Activated CD8-positive, alpha-beta memory T cell treated with anti-CD3 and anti-CD28 coated beads, Interleukin-2, amount 10 ng/mL, durations not matched to agents 7 days and 5 days (primary cell): ENCODE measurements at places on chromosomes 13 and 19. TPM values are rescaled to one million over a fixed set of nuclear protein-coding genes. Genes with fewer than 3 reads are reported as not detected.

- no peaks in the 10 kb centered on the region for H3K4me1 ChIP-seq
- no peak for DNase-seq
- H3K4me3 ChIP-seq: no peak overlapping the region
- H3K36me3 ChIP-seq: no peaks in the 10 kb centered on the region
These were observed 278.5 kb upstream of the HTR2A start for GRCh38 chr13:47175172-47175866.

DNA sequence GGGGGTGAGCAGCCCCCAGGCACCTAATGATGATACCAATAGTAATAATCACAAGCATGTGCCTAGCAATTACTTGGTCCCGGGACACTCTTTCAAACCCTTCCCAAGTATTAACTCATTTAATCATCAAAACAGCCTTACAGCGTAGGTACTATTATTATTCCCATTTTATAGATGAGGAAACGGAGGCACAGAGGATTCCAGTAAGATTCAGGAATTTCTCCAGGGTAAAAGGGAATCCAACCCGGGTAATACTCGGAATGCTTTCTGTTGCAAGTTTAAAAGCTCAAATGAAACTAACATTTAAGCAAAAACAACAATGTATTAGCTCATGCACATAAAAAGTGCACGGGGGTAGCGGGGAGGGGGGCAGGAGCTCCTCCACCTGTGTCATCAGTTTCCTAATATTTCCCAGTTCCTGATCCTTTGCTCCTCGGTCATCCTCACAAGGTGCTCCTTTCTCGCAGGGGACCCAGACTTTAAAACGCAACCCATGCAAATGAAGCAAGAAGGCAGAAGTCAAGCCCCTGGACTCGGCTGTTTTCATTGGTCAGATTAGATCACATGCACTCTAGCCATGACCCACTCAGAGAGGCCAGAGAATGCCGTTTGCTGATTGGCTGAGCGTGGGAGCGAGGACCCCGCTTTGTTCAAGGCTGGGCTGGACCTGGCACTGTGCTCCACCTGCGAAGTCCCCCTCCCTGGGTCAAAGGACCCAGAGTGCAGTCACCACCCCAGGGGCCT is 38.3 kb upstream of the C19orf12 start:
- no peak overlapping the region for H3K4me3 ChIP-seq
- no peak overlapping the region for H3K27ac ChIP-seq
- no peak for DNase-seq
- no peaks in the 10 kb centered on the region for H3K4me1 ChIP-seq
- H3K36me3 ChIP-seq: no peaks in the 10 kb centered on the region
- H3K27me3 ChIP-seq: peaks cover 11% of the 10 kb centered on the region

DNA sequence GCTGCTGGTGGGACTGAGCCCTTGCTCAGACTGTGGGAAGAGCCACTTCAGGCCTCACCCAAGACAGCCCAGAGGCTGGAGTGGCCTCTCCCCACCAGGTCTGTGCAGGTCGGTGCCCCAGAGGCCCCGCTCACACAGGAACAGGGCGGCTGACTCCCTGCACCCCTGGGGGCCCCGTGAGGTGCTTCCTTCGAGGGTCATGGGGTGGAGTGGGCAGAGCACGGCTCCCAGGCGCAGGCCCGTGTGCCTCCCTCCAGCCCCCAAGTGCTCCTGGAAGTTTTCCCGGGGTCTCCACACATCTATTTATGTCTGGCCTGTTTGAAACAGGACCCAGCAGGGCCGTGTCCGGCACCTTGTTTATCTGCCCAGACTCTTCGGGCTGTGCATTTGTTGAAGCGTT is 9.5 kb upstream of the TMEM255B start:
- H3K27me3 ChIP-seq: no peaks in the 10 kb centered on the region
- no peaks in the 10 kb centered on the region for H3K4me1 ChIP-seq
- no peak overlapping the region for H3K4me3 ChIP-seq

DNA sequence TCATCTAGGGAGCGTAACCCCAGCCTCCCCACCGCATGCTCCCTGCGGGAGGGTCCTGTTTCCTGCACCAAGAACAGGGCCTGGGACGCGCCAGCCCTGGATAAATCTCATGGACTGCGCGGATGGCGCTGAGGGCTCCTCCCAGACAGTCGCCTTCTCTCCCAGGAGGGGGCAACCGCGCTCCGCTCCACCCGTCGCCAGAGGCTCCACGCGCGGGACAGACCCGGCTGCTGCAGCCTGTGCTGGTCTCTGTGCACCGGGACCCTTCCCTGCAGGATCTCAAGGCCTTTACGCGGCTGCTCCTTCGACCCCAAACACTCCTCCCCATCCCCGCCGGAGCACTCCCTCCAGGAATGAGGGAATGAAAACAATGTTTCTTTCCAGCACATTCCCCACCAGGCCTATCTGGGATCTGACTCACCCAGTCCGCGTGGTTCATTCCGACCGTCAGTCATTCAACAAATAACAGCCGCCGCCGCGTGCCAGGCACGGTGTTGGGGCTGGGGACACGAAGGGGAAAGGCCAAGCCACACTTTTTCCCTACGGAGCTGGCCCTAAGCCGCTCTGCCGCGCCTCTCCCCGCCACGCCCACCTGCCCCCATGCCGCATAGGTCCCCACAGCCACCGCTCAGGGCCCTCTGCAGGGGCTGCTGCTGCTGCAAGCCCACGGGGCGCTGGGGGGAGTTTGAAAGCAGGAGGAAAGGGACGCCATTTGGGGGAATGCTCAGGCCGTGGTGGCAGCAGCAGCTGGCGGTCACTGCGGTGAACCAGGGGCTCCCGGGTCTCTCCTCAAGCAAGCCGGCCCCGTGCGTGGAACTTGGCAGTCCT is 6.0 kb downstream of the PNMA8B start:
- no peaks in the 10 kb centered on the region for H3K36me3 ChIP-seq
- DNase-seq: no peak
- peaks cover 8% of the 10 kb centered on the region for H3K4me1 ChIP-seq
- H3K27ac ChIP-seq: peak overlapping the region; percentile 10

CYP4F8 gene
- total RNA-seq: not detected
